H1 (cell line): ENCODE measurements at places on chromosomes 4 and X. TPM values are rescaled to one million over a fixed set of nuclear protein-coding genes. Genes with fewer than 3 reads are reported as not detected.
A peak's percentile ranks its signal among the peaks of the same experiment; 100 is the strongest.

DNA sequence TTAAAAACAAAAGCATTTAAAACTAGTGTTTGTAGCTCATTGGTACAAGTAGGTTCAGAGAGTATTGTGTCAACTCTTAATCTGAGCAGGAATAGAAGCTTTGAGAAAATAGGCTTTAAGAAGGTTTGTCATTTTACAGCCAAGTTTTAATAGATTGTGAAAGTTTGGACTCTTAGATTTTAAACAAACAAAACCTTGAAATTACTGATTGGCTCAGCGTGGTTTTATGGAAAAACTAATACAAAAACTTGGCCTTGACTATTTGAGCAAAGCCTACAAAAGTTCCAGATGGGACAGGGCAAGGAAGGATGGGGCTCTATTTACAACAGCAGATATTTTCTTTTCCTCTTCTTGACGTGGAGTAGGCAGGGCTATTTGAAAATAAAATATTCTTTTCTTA lies 16.5 kb downstream of the ZFX start:
- no peak for DNase-seq
- no peak overlapping the region for H3K27ac ChIP-seq
- peaks cover 4% of the 10 kb centered on the region; the same call in 1 of the 2 replicates for H3K4me1 ChIP-seq

- H3K27ac ChIP-seq, result no peak overlapping the region
- DNase-seq, result no peak
- no peaks in the 10 kb centered on the region for H3K36me3 ChIP-seq
- peaks cover 3% of the 10 kb centered on the region for H3K4me1 ChIP-seq
- H3K4me3 ChIP-seq, result no peak overlapping the region
These were observed 93.4 kb upstream of the ENPP6 start for GRCh38 chr4:184310881-184311709.

Gene EXOC1L
- total RNA-seq, result not detected in 2 replicates

DNA sequence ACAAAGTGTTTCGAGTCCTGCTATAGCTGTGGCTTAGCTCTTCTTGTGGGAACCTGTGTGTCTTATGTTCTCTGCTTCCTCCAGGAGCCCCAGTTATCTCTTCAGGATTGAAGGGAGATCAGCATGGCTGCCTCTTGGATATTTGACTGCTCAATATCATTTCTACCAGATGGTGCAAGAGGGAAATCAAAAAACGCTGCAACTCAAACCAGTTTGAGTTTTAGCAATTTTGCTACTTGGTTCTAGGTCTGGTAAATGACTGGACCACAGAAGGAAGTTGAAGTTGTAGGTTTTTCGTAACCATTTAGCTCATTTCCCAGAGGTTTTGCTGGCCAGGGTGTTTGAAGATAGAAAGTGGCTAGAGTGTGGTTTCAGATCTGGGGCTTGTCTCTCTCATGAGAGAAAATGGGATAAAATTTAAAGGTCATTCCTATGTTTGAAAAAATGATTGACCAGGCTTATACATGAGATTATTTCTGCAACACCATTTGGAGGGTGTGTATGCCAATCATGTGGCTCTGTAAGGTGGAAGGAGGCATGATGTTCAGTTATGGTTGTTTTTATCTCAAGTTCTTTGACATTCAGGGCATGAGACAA lies 210.4 kb downstream of the SPRY1 start:
- no peaks in the 10 kb centered on the region for H3K4me1 ChIP-seq
- H3K27ac ChIP-seq, result no peak overlapping the region
- no peak for DNase-seq
- no peaks in the 10 kb centered on the region for H3K36me3 ChIP-seq
- H3K4me3 ChIP-seq, result no peak overlapping the region

- H3K27me3 ChIP-seq, result no peaks in the 10 kb centered on the region
- H3K4me1 ChIP-seq, result peaks cover 25% of the 10 kb centered on the region; the same call in 1 of the 2 replicates
- no peak overlapping the region for H3K27ac ChIP-seq
- no peak overlapping the region for H3K4me3 ChIP-seq
- no peak for DNase-seq
These were observed 1.6 kb upstream of the PCDH18 start for GRCh38 chr4:137533855-137534254.

DNA sequence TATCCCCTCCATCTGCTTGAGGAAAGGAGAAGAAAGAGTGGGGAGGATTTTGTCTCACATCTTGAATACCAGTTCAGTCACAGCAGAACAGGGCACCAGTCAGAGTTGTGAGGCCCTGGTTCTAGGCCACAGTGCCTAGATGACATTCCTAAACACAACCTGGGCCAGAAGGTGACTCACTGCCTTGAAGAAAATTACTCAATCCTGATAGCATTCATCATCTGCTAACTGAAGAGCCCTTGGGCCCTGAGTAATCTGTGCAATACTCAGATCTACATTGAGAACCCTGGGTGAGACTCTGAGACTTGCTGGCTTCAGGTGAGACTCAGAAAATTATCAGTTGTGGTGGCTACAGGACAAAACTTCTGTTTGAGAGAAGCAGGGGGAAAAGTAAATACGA lies 20.5 kb upstream of the PRR32 start:
- H3K4me3 ChIP-seq, result no peak overlapping the region
- H3K27ac ChIP-seq, result no peak overlapping the region
- DNase-seq, result no peak
- H3K4me1 ChIP-seq, result no peaks in the 10 kb centered on the region
- H3K36me3 ChIP-seq, result no peaks in the 10 kb centered on the region
- H3K27me3 ChIP-seq, result no peaks in the 10 kb centered on the region

Gene MGARP
- total RNA-seq, result 2.5 and 2.8 TPM in 2 replicates

DNA sequence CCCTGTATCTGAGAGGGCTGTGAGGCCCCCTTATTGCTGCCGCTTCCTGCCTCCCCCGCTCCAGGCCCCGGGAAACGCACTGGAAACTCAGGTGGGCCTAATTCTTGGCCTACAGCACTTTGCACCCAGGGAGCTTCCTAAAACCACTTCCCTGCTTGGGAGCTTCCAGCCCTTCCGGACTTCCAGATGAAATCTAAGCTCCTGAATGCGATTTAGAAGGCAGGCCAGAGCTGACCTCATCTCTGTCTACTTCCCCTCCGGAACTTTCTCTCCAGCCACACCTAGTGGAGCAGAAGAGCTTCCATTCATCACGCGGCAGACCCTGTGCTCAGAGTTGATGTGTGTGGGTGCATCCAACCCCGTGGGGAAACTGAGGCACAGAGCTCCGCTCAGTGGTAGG lies 84.2 kb downstream of the SORCS2 start:
- H3K4me3 ChIP-seq, result no peak overlapping the region
- no peaks in the 10 kb centered on the region for H3K4me1 ChIP-seq
- H3K36me3 ChIP-seq, result no peaks in the 10 kb centered on the region
- H3K27ac ChIP-seq, result no peak overlapping the region
- DNase-seq, result no peak

GRCh38 chr4:68175562-68176155 lies 46.0 kb upstream of the TMPRSS11F start:
- no peaks in the 10 kb centered on the region for H3K4me1 ChIP-seq
- no peak for DNase-seq
- H3K27me3 ChIP-seq, result no peaks in the 10 kb centered on the region
- no peak overlapping the region for H3K4me3 ChIP-seq
- H3K27ac ChIP-seq, result no peak overlapping the region

- H3K36me3 ChIP-seq, result no peaks in the 10 kb centered on the region
- no peaks in the 10 kb centered on the region for H3K4me1 ChIP-seq
- no peak overlapping the region for H3K4me3 ChIP-seq
- no peak overlapping the region for H3K27ac ChIP-seq
- no peak for DNase-seq
- H3K27me3 ChIP-seq, result no peaks in the 10 kb centered on the region
These were observed 669.9 kb upstream of the NR3C2 start for GRCh38 chr4:149112109-149112508.

DNA sequence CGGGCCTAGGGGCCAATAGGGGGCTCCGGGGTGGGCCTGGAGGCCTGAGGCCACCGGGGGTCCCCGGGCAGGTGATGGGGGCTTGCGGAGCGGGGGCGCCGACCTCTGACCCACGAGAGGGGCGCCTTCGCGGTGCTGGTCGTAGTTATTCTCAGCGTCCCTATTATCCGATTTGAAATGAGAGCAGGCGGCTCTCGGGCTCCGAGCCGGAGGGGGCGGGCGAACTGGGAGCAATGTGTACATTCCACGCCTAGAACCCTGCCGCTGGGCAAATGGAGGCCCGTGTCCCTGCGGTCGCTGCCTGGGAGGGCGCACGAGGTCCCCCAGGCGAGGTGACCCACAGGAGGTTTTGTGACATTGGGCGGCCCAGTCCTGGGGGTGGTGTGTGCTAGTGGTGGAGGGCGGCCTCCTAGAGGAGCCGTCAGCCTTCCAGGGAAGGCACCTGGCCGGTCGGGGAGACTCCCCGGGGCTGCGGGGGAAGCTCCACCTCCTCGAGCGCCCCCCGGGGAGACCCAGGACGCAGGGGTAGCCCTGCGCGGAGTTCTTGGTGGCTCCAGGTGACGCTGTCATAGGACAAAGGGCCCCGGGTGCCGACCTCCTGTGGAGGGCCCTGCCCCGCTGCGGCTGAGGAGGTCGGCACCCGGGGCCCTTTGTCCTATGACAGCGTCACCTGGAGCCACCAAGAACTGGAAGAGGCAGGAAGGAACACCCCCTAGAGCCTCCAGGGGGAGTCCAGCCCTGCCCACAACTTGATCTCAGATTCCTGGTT lies 102.6 kb upstream of the PRKX start:
- H3K4me3 ChIP-seq, result peak overlapping the region; percentile 68
- no peaks in the 10 kb centered on the region for H3K27me3 ChIP-seq
- H3K27ac ChIP-seq, result peak overlapping the region; percentile 77; the same call in 1 of the 2 replicates
- H3K4me1 ChIP-seq, result no peaks in the 10 kb centered on the region; the same call in 1 of the 2 replicates
- DNase-seq, result no peak
